BE2C (cell line): ENCODE measurements at places on chromosomes 16 and 17.
A peak's percentile ranks its signal among the peaks of the same experiment; 100 is the strongest.

DNA sequence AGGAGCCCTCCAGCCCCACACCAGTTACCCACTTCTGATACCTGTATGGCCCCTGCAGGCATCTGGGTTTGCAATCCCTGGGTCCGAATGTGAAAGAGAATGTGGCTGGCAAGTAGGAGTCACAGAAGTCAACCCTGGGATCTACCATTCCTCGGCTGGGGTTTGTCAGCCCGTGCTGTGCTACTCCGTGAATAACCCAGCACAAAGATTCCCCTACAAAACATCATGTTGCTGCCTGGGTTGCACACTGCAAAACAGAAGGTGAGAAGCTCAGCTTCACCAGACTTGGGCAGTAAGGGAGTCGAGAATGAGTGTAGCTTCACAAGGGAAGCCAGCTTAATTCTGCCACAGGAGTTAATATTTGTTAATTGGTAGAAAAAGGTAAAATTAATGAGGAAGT, 137.1 kb downstream of the ZFHX3 start:
- no peak for DNase-seq

- no peak for DNase-seq
Observed at GRCh38 chr16:89584768-89585549, 9.4 kb downstream of the CPNE7 start.

GRCh38 chr17:18910881-18911280, 41.1 kb upstream of the SLC5A10 start:
- peak; percentile 42 for DNase-seq

DNA sequence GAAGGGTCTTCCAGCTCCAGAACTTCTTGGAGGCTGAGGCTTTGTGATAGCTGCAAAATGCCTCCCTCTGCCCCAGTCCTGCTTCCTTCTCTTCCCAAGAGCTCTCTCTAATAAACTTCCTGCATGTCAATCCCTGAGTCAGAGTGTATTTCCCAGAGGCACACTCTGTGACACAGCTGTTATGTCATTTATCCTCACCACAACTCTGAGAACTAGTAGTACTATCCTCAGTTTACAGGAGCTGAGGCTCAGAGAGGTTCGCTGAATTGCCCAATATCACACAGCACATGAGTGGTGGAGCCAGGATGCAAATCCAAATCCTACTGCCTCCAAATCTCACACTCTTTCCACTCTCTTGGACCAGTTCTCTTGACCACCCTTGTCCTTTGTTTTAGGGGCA, 20.0 kb downstream of the UNC45B start:
- no peak for DNase-seq
